Stimulated activated CD4-positive, alpha-beta T cell treated with anti-CD3 and anti-CD28 coated beads, TNF-alpha, amount 100 ng/mL, for 1 hour (primary cell): ENCODE measurements at places on chromosomes 5 and 9.

GRCh38 chr9:82454509-82455190, 466.1 kb downstream of the SPATA31D1 start:
- no peak for DNase-seq

DNA sequence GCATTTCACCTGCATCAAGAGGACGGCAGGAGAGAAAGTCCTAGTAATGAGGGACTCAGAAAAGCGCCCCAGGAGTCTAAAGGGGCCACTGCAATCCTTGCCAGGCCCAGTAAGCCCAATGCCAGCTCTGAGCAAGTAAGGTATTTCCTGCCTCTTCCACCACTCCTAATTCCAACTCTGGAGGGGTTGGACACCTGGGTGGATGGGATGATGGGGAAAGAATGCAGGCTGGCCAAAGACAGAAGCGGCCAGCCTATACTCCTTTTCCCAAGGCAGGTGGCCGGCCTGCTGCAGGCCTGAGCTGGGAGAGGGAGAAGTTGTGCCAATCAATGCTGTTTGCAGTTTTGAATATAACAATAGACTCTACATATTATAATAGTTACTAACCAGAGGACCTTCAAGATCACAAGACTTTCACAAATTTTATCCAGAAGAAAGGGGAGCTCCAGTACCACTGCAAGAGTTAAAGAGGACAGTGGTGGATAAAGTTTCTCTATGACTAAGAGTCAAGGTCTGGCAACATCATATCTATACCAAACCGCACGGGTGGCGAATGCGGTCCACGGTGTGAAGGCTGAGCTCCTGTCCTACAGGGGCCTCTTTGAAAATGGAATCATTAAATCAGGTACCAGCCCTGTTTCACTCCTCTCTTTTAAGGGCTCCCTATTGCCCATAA, 115.0 kb upstream of the TBC1D2 start:
- no peak for DNase-seq

DNA sequence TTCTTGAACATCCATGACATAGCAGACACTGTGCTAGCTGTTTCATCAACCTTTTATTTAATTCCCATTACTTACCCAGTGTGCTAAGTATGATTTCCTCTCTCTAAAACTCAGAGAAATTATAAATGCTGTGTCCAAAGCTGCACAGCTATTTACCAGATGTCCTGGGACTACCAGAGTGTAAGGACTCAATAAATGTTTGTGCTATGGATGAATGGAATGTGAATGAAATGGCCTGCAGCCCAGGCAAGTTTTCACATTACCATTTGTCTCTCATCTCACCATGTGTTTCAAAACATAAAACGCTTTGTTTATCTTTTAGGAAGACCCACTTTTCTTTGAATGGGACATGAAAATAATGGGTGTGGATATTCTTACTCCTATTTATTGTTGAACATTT, 96.2 kb downstream of the ARHGEF28 start:
- no peak for DNase-seq

DNA sequence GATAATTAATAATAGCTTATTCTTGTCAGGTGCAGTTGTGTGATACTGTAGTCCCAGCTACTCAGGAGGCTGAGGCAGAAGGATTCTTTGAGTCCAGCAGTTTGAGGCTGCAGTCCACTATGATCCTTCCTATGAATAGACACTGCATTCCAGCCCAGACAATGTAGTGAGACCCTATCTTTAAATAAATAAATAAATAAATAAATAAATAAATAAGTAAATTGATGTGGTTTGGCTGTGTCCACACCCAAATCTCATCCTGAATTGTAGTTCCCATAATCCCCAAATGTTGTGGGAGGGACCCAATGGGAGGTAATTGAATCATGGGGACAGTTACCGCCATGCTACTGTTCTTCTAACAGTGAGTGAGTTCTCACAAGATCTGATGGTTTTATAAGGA, 5.6 kb upstream of the ELL2 start:
- no peak for DNase-seq

GRCh38 chr5:151008210-151008491, 12.2 kb upstream of the GPX3 start:
- no peak for DNase-seq

GRCh38 chr9:126672634-126673284, 59.0 kb downstream of the LMX1B start:
- no peak for DNase-seq

DNA sequence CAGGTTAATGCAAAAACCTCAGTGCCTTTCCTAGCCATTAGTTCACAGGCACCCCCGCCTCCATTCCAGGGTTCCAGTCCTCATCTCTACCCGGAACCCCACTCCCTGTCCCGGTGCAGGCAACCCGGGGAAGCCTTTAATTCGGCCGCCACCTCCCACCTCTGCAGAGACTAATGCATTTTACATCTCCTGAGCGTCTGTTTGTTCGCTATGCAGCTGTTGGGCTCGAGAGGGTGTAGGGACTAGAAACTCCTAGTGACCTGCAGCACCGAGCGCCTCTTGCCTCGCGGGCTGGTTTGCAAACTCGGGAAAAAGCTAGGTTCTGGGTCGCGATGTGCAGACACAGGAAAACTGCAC, 3.6 kb downstream of the GDNF start:
- no peak for DNase-seq

GRCh38 chr5:150662731-150663516, 1.9 kb downstream of the MYOZ3 start:
- DNase-seq: no peak

DNA sequence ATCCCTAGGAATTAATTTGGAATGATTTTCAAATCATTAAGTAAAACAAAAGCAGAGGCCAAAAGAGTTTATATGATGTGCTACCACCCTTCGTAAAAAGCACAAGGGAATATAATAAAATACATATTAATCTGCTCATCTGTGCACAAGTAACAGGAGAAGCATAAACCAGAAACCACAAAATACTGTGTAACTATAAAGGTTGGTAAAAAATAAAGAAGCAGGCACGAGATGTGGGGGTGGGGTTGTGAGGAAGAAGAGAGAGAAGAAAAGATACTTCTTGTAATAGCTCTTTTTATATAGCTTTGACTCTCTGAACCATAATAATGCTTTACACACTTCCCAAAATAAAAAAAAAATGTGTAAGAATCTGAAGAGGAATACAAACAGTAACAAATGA, 214.9 kb upstream of the EFNA5 start:
- DNase-seq: no peak

DNA sequence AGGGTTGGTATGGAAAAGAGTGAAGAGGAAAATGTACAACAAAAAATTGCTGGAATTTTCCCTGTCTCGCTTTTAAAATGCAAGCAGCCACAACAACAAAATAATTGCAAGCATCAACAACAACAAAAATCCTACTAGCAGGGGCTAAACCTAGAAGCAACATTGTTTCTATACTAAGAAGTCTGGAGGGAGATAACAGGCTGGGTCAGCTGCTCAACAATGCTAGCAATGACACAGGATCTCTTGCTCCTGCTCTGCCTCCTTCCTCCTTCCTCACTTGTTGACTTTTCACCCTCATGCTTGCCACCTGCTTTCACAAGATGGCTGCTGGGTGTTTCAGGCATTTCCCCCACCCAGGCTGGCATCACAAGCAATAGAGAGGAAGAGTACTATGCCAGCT, 7.6 kb upstream of the AOPEP start:
- DNase-seq: no peak

DNA sequence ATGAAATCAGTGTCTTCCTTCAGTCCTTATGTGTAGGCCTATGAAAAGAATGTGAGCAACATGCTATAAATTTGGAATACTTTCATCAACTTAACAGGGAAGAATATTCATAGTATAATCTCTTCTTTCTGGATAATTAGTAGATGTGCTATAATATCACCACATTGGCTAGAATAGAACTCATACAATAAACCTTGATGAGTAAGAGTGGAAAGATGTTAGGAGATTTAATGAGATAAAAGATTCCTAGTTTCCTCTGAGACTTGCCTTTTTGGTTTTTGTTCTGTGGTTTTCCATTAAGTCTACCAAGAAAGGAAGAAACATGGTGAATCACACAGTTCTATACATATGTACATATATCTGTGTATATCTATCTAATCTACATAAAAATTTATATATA, 301.8 kb upstream of the PRR16 start:
- no peak for DNase-seq

DNA sequence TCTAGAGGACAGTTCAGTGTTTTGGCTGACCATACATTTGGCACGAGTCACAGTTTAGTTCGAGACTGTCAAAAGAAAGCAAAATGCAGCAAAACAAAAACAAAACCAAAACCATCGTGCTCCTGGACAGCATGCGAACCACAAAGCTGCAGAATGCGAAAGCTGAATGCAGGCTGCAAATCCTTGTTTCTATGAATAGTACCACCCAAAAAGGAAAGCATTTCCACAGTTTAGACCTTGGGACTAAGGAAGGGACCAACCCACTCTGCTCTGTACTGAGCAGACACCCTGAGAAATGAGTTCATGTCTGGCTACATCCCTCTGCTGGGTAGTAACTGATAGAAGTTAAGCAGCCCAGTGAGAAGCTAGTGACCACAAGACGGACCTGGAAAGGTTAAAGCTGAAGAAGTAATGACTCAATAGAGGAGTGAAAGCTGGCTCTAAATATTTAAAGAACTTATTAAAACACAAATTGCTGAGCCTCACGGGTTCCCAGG, 3.9 kb downstream of the GCNT4 start:
- DNase-seq: no peak

DNA sequence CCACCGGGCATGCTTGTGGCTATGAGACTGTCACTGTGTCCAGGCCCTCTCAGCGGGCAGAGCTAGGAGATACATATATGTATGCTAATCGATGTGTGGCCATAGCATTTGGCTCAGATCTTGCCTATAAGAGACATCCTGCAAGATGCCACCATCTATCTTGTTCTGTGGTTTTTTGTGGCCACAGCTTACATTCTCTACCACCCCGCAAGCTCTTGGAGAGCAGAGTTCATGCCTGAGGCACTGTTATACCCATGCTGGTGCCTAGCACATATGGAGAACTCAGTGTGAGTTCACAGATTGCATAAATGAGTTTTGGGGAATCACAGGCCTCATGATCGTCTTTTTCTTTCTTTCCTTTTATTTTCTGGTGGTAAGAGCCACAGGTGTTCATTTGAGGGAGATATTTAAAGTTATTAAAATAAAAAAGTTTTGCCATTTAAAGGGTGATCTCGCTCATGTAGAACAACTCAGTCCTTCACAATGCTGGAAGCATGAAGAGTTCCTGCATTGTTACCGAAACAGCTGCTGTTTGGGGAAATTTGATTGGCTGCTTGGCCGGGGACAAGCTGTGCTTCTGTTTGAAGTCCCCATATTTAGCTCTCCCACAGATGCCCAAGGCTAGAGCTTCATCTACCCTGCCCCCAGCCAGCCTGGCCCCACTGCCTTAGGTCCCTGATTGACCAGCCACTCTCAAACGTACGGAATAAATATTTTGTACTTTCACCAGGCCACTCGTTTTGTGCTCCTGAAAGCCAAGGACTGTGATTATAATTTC, 169.2 kb upstream of the MAP1B start:
- no peak for DNase-seq

- DNase-seq: no peak
These were observed 379.2 kb upstream of the CDH18 start for GRCh38 chr5:20367178-20367577.
